ENCODE measurements at places on chromosomes 2 and 18.

DNA sequence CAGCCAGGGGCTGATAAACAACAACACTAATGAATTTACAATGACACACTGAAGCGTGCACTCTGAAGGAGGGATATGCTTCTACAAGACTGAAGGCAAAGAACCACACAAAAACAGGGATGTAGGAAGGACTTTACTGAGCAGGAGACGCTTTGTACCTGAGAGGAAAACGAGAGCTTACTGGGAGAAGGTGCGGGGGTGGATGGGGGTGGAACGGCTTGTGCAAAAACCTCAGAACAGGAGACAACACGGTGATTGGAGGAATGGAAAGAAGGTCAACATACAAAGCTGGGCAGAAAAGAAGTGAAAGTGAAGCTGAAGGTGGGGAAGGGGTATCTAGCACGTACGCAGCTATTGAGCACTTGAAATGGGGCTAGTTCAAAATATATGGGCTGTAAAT, 93.1 kb downstream of the SLC8A1 start:
- no peak for DNase-seq

DNA sequence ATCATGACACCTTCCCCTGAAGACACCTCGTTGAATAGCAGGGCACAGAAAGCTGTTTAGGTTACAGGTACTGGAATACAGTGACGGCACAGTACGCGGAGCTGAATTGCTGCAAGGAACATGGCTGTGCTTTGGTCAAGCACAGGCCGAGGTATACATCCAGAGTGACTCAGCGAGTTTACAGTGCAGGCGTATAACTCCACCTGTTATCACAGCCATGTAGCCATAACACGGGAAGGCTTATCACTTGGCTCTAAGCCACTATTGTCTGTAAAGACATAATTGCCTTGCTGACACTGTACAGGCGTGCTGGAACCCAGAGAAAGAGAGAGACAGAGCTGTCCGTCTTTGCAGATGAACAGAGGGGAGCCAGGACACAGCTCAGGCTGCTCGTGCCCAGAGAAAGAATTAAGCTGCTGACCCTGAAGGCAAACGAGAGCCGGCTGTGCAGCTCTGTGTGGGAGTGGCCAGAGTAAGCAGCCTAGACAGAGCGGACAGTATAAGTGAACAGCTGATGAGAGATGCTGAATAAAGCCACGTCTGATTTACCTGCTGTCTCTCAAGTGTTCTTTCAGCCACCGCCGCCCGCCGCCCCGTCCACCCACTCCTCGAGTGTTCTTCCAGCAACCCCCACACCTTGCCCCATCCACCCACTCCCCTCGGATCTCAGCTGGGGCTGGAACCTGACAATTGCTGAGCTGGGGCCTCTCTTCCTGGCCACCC, 87.3 kb upstream of the PPP1CB start:
- no peak for DNase-seq

DNA sequence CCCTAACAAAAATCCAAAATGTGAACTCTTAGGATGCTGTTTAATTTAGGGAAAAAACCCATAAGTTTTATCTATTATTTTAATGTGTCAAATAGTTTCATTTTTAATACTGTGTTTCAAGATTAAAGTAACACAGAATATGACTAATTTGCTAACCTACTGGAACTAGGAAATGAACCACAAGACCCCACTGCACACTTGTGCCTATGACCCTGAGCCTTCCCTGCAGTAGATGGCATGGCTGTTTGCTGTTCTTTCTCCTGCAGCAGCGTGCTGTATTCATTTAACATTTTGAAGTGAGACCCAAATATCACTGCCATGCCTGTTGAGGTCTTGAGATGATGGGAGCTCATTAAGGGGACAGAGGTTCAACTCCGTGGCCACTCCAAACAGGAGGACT, 565.2 kb upstream of the NRP2 start:
- no peak for DNase-seq

DNA sequence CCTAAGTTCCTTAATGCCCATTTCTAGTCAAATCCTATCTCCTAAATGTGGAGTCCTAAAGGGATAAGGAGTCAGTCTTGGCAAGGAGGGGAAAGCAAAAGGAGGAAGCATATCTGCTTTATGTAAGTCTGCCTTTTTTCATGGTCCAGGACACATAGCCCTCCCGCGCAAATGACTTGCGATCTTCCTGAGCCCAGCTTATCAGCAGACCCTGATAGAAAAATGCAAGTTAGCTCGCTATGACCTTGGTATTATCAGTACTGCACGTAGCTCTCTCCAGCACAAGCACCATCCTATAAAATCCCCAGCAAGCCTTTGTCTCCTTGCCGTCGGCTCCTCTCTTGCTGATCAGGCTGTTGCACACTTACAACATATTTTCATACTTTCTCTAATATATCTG, 281.4 kb upstream of the KCNH7 start:
- DNase-seq = no peak

GRCh38 chr2:109719871-109720270, 74.2 kb upstream of the RGPD5 start:
- no peak for DNase-seq

DNA sequence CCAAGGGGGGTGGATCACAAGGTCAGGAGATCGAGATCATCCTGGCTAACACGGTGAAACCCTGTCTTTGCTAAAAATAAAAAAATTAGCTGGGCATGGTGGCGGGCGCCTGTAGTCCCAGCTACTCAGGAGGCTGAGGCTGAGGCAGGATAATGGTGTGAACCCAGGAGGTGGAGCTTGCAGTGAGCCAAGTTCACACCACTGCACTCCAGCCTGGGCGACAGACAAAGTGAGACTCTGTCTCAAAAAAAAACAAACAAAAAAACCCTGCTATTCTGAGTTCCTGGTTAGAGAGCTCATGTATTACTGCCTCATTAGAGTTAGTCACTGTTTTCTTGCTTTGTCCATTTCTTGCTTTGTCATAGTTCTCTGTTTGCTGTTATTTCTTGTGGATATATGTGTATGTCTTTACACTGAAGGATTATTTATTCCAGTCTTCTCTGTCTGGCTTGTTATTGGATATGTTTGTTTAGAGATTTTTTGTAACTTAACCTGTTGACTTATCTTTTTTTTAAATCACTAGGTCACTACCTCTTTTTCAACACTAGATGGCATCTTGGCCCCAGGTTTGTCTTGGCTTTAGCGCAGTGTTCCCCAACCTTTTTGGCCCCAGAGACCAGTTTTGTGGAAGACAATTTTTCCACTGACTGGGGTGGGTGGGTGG, 17.0 kb downstream of the TTLL4 start:
- no peak for DNase-seq

GRCh38 chr18:36406805-36407204, 109.3 kb downstream of the FHOD3 start:
- DNase-seq = no peak

DNA sequence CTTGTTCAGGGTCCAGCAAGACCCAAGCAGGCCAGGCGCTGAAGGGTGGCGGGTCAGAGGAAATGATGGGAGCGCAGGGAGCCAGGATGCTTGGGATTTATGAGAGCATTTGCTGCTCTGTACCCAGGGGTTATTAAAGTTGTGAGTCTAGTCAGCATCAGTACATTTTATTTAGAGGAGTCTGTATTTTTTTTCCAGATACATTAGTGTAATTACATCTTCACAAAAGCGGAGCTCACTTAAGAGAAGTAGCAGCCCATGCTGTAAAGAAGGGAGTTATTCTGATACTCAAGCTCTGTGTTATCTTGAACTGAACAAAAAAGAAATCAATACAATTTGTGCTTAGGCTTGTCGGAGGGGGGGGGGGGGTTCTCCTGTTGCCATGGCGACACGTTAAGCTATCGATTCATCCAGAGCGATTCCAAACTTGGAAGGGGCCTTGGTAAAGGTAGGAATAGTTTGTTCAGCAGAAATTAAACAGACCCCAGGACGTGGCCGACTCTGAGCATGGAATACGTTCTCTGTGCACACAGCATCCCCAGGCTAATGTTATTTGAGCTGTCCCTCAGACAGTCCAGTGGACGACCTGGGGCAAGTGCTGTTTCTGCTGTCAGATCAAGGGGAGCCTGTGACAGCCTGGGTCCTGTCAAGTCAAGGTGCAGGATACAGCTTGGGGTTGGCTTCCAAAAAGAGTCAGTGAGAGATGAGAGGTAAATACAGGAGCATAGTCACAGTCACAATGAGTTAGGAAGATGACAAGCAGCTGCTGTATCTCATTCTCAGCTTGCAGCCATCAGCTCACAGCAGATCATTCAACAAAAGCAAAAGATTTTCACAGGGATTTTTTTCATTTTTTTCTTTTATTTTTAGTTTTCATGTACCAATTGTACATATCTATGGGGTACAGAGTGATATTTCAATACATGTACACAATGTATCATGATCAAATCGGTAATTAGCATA, 387.6 kb downstream of the DCDC2C start:
- no peak for DNase-seq

- DNase-seq = no peak
These were observed 42.9 kb downstream of the CDCA7 start for GRCh38 chr2:173397539-173397938.

GRCh38 chr2:205914213-205915129, 171.5 kb downstream of the INO80D start:
- no peak for DNase-seq

Data from activated CD4-positive, alpha-beta T cell treated with anti-CD3 and anti-CD28 coated beads, Interleukin-2, amount 50 U/mL, for 1 hour (primary cell).